ENCODE measurements at places on chromosomes 13 and 19. TPM values are rescaled to one million over a fixed set of nuclear protein-coding genes. Genes with fewer than 3 reads are reported as not detected.

- peak; percentile 70 for DNase-seq
Measured at GRCh38 chr13:42047561-42048341, 697 bp upstream of the DGKH start.

DNA sequence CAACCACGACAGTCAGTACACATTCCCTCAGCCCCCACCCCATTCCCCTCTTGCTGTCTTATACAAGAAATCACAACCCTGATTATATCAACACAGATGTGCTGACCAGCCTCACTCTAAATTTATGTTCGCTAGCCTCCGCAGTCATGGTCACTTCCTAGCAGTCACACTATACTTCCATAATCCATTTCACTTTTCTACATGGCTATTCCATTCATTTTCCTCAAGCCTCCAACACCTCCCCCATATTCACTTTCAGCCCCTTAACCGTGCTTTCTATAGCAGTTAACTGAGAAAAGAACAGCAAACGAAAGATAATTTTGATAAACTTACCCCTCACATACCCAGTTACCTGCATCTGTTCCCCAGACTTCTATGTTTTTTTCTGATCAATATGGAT is 8.4 kb downstream of the LSM14A start:
- no peak for DNase-seq

DNA sequence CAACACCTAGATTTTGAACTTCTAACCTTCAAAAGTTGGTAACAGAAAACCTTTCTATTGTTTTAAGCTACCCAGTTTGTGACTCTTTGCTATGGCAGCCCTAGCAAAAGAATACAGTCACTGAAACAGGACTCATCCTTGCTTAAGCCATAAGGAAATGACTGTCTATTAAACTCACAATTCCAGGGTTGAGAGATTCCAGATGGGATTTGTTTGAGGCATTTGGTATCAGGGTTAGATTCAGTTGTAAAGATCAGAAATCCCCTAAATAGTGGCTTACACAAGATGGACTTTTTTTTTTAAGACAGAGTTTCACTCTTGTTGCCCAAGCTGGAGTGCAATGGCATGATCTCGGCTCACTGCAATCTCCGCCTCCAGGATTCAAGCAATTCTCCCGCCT is 41.1 kb upstream of the RGCC start:
- DNase-seq: no peak

Gene TEKTIP1
- total RNA-seq: not detected

DNA sequence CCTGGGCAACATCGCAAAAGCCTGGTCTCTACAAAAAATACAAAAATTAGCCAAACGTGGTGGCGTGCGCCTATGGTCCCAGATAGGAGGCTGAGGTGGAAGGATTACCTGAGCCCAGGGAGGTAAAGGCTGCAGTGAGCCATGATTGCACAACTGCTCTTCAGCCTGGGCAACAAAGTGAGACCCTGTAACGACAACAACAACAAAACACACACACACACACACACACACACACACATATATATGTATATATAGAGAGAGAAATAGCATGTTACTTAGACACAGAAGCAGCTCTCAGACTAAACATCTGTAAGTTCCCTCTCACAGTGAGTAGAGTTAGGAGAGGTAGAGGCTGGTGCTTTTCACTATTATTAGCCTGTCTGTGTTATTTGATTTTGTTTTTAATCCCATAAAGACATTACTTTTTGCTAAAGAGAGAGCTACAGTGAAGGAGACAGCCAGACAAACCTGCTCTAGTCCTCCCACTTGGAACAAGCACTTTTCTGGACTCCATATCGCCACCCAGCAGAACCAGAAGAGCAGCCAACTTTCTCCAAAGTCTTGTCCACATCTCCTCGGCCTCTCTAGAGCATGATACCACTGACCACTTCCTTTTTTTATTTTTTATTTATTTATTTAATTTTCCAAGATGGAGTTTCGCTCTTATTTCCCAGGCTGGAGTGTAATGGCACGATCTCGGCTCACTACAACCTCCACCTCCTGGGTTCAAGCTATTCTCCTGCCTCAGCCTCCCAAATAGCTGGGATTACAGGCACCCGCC is 2.8 kb upstream of the LIN7B start:
- no peak for DNase-seq

- no peak for DNase-seq
Measured at GRCh38 chr13:81610644-81611043, 1269.7 kb upstream of the SPRY2 start.

DNA sequence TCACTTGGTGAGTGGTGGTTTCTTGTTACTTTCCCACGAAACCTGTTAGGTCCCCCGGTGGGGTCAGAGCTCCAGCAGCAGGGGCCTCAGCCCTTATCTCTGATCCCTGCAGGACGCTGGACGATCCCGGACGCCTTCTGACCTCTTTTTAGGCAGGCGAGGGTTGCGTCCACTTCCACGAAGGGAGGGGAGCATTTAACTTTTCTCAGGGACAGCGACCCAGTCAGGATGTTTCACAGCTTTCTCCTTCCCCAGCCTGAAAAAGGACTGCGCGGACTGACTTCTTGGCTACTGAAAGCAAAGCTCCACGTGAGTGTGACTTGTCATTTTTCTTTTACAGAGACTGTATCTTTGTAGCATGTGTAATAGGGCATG is 692 bp downstream of the ZNF234 start:
- DNase-seq: no peak

Gene MISP
- not detected for total RNA-seq

Gene FAM216B
- total RNA-seq: not detected

Gene CCL25
- not detected for total RNA-seq

GRCh38 chr19:7852851-7853769 is 21.1 kb downstream of the PRR36 start:
- no peak for DNase-seq

DNA sequence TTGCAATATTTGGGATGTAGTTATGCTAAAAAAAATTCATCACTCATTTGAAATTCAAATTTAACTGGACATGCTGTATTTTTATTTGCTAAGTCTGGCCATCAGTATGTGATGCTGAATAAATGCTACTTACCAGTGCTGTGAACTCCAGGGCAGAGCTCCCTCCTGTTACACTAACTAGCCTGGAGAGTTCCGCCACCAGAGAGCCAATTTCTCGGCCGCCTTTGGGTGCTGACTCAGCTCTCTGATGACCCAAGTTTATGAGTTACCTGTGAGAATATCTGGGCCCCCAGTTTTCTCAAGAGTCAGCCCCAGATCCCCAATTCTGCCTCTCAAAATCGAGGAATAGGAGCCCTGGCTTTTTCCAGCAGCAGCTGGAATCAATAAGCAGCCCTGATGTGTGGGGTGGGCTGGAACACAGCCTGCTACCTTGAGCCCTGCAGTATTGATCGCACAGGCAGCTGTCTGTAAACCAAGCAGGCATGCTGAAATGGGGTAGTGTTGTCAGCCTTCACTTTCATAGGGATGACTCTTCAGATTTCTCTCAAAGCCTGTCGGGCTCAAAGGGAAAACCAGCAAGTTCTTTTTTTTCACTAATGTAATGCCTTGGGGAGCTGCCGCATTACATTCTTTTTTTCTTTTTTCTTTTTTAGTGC is 113.7 kb downstream of the DNAJC15 start:
- DNase-seq: no peak
